ENCODE measurements at places on chromosomes 5 and 9.

DNA sequence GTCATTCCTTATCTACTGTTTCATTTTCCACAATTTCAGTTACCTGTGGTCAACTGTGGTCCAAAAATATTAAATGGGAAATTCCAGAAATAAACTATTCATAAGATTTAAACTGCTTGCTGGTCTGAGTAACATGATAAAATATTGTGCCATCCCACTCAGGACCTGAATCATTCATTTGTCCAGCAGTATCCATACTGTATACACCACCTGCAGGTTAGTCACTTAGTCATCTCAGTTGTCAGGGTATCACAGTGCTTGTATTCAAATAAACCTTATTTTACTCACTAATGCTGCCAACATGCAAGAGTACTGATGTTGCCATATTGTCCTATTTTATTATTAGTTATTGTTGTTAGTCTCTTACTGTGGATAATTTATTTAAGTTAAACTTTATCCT, 139.7 kb downstream of the FBXO4 start:
- no peak for DNase-seq

GRCh38 chr9:132011896-132012295, 67.8 kb downstream of the MED27 start:
- DNase-seq = no peak

DNA sequence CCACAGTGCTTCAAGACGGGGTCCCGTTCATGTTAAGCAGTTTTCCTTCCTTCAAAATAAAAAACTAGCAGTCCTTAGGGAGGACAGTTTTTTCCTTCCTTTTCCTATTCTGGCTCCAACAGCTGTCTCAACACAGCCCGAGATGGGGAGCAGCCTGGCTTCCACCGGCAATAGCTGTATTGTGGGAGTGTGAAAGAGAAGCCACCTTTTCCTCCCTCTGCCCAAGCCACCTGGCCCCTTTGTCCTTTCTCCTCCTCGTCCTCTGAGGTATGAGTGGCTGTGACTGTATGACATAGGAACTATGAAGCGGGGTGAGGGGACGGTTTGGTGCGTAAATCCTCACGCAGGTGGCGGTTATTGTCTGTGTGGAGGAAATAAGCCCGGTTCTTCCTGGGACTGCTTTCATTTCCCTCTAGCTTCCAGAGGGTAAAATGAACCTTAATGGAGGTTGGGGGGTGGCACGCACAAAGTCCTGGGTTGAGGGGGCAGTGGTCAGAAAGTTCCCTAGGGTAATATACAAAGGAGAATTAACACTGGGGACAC, 292.0 kb upstream of the DMRT1 start:
- no peak for DNase-seq

- no peak for DNase-seq
Observed at GRCh38 chr9:132572921-132573320, 9.5 kb upstream of the BARHL1 start.

GRCh38 chr5:7845557-7845956, 5.4 kb downstream of the CFAP90 start:
- DNase-seq = no peak

DNA sequence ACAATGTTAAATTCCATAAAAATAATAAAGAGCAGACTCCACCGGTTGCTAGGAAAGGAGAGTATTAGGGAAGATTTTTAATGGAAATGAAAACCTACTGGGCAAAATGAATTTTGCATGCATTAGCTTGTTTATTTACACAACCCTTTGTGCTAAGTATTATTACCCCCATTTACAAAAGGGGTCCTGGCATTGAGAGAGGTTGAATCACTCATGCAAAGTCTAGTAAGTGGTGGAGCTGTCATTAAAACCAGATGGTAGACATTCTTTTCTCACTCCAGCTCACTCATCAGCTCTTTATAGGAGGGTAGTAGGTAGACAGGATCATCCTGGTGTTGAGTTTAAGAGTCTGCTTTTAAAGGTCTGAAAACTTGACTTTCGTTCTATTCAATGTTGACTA, 395.1 kb downstream of the PLK2 start:
- no peak for DNase-seq

DNA sequence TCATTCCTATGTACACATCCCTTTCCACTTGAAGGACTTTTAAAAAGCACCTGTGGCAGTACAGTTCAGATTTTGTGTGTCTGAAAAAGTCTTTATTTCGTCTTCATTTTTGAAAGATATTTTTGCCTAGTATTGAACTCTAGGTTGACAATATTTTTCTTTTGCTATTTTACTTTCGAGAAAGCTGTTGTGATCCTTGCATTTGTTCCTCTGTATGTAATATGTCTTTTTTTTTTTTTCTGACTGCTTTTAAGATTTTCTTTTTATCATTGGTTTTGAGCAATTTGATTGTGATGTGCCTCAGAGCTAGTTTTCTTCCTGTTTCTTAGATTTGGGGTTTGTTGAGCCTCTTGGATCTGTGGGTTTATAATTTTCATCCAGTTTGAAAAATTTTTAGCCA, 13.3 kb downstream of the LCP2 start:
- no peak for DNase-seq

DNA sequence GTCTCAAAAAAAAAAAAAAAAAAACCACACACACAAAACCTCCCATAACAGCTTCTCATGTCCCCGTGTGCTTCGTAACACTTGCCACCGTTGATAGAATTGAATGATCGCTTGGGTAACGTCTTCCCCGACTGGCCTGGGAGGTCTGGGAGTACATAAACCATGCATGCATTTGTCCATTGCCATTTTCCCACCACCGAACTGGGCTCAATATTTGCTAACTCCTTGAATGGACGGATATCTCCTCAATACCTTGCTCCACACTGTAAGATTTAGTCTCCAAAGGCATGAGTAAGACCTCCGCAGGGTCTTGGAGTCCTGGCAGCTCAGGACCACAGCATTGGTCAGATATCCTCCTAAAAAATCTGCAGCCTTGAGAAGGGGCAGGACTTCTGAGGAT, 3.2 kb upstream of the P4HA2 start:
- DNase-seq = no peak

DNA sequence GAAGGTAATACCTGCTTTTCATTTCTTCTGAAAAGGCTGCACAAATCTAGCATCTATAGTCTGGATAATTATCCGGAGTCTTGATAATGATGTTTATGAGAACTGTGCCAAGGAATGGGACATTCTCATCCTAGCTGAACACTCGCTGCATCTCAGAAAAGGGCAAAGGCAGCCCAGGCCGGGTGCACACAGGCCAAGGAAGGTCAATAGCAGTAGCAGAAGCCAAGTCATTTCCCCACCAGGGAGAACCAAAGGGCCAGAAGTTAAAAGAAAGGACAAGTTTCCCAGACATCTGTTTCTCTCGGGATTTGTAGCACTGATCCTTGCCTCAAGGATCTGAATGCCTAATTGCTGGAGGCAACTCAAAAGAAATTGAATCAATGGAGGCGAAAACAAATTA, 66.1 kb upstream of the ANKRD55 start:
- no peak for DNase-seq

DNA sequence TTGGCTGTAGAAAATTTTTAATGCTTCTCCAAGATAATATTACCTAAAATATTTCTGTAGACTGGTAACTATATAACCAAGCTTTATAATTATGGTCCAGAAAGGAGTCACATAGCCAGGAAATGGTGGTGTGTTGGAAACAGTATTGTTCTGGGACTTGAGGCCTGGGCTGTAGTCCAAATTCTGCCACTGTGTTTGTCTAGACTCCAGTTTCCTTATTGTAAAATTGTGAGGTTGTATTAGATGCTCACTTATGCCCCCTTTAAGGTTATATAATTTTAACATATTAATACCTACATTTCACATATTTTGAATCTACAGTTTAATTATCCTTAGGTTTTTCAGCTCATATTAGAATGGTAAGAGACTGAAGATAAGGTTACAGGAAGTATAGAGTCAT, 42.4 kb downstream of the STX17 start:
- no peak for DNase-seq

GRCh38 chr5:61386045-61386800, 54.2 kb downstream of the ZSWIM6 start:
- DNase-seq = no peak
